NCI-H1417 treated with DMSO at 0.1 percent for 48 hours (cell line): ENCODE measurements at places on chromosomes 6 and 20.

GRCh38 chr20:24018796-24019195 lies 30.2 kb upstream of the GGTLC1 start:
- no peak for DNase-seq

- DNase-seq: peak; percentile 55
Measured at GRCh38 chr6:38068854-38069590, 249.5 kb downstream of the ZFAND3 start.

DNA sequence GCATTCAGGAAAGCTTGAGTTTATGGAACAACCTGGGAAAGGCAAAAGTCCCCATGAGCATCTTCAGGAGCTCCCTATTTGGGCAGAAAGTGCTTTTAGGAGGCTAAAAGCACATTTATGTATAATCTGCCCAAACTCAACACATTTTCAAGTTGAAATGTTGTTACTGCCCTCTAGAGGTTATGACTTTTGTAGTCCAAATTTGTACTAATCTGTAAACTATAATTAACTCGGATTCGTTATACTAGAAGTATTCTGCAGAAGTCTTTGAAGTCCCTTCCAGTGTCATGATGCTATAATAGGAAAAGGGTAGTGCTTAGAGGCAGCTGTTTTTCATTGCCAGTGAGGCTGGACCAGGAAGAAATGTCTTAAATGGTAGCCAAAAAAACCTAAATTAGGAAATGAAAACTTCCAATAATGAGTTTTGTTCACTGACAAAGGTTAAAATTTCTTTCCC lies 44.8 kb upstream of the EMILIN3 start:
- DNase-seq: no peak

GRCh38 chr6:75621846-75622245 lies 20.2 kb downstream of the SENP6 start:
- DNase-seq: no peak

DNA sequence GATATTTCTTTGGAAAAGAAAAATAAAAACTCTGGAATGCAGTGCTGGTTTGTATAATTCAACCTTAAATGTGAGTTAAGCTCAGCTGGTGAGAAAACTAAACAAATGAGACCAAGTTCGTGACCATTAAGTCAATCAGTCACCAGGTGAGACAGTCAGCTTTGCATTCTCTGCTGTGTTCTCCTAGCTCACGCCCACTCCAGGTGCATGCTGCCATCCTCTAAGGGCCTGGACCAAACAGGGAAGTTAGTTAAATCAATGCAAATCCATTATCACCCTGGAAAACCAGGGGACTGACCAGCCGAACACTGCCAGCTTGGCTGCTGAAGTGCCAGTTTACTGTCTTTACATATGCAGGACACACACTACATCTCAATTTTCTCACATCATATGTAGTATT lies 7.2 kb downstream of the TPBG start:
- no peak for DNase-seq

DNA sequence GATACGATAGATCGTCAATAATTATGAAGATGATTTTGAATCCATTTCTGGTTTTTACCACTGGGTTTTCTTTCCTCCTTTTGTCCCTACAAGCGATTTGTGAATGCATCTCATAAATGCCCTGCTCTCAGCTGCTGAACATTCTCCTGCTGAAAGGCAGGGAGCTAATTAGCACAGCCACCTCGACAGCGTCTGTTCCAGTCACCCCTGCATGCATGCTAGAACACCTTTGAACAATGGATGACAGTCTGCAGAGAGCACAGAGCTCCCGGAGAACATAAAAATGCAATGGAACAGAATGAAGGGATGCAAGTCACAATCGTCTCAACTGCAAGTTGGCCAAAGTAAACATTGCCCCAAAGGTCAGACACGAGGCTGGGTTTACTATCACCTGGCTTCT lies 105.8 kb downstream of the SLC35B3 start:
- peak; percentile 16 for DNase-seq

- DNase-seq: no peak
Measured at GRCh38 chr6:157881342-157881741, 58.3 kb downstream of the SNX9 start.

- DNase-seq: no peak
Measured at GRCh38 chr20:36230019-36230418, 6.3 kb upstream of the AAR2 start.

GRCh38 chr20:34042262-34042661 lies 48.6 kb downstream of the RALY start:
- DNase-seq: peak; percentile 55

GRCh38 chr6:139676718-139677117 lies 302.3 kb upstream of the CITED2 start:
- no peak for DNase-seq

DNA sequence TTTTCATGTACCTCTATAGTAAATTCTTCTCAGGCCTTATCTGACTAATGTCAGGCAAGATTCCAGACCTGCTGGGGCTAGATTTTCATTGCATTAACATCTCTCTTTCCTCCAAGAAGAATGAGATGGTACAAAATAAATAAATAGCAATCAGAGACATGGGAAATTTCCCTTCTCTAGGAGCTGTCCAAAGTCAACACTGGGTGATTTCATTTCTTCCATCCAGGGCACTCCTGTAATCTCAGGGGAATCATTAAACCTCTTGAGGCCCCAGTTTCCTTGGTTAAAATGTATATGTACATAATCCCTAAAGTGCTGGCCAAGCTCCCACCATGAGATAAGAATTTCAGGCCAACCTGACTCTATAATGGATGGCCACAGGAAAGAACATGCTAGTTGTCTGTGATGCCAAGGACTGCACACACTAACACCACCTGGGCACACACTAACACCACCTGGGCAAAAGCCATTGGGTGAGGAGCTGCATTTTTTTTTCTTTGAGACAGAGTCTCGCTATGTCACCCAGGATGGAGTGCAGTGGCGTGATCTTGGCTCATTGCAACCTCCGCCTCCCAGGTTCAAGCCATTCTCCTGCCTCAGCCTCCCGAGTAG lies 912 bp downstream of the IL17F start:
- DNase-seq: no peak

GRCh38 chr20:438571-439469 lies 23.5 kb downstream of the TBC1D20 start:
- DNase-seq: no peak

DNA sequence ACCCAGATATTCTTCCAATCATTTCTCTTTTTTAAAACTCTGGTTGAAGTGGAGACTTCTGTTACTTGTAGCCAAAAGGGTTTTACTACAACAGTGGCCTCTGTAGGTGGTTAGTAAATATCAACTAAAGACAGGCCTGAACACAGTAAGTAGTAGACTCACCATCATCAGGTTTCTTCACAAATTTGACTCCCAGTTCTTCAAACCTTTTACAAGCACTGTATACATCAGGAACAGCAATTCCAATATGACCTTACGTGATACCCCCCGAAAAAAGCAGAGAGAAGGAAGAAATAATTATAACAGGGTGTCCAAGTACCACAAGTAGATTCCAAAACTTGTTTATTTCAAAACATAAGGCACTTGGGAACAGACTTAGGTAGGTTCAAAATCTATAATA lies 21.1 kb downstream of the GLO1 start:
- DNase-seq: no peak
